ENCODE measurements at places on chromosomes 6 and 20.

DNA sequence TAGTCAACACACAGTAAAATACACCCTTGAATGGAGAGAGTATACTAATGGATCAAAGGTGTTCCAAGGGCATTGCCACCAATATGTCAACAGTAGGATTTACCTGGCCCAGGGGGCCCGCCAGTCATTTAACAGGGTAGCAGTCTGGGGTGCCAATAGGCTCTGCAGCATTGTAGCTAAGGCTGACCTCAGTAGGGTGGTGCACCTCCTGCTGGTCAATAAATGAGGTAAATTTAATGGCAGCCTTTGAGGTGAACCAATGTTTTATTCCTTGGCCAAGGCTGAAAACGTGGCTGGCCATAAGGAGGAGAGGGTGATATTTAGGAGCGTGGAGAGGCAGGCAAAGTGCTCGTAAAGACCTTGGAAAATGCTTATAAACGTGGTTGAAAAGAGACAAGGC lies 147.2 kb downstream of the RPS12 start:
- DNase-seq = no peak

DNA sequence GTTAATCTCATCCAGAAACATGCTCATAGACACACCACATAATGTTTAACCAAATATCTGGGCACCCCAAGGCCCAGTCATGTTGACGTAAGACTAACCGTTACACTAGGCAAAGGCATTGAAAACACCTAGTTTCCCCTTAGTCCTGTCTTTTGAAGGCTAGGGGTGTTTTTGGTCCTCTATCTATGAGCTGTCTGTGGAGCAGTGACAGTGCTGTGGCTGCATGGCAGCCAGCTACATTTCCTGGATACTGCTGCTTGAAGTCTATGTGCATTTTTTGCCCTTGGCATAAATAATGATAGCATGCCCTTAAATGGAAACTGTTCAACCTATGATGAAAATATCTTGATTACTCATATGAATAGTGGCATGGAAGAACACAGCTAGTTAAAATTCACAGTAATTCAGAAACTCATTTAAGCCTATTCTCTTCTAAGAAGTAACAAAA lies 18.6 kb downstream of the FARS2 start:
- DNase-seq = no peak

GRCh38 chr20:56801971-56802755 lies 173.1 kb downstream of the TFAP2C start:
- no peak for DNase-seq

- no peak for DNase-seq
Observed at GRCh38 chr20:40887105-40887504, 141.5 kb upstream of the TOP1 start.

GRCh38 chr6:168575346-168576098 lies 134.5 kb downstream of the SMOC2 start:
- DNase-seq = no peak

DNA sequence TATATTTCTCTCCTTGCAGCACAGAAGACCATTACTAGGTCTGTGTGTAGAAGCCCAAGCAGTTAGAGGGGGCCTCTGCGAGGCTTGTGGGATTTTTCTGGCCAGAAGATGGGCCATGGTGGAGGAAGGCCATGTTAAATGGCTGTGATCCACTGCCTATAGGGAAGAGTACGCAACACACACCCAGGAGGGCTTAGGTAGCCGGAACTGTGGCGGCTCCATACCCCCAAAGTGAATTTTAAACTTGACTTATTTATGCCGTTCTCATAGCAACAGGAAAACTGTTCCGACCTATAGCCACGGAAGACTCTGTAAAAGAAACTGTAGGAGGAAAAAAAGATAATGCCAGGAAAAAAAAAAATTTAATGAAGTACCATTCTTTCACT lies 69.5 kb downstream of the SLX4IP start:
- DNase-seq = no peak
